T-helper 2 cell treated with Interferon-gamma antibody and Interleukin-4, amounts not matched to agents 5 μg/mL and 100 μg/mL, for 36 hours (primary cell): ENCODE measurements at places on chromosomes 16 and 17.

- H3K27ac ChIP-seq, result no peak overlapping the region
- H3K4me1 ChIP-seq, result peaks cover 17% of the 10 kb centered on the region
- H3K36me3 ChIP-seq, result no peaks in the 10 kb centered on the region
- no peak overlapping the region for H3K4me3 ChIP-seq
- DNase-seq, result peak; percentile 27
- H3K27me3 ChIP-seq, result peaks cover 30% of the 10 kb centered on the region
These were observed 88.2 kb downstream of the NOG start for GRCh38 chr17:56681561-56682266.

GRCh38 chr17:2705888-2706795 lies 5.4 kb downstream of the CLUH start:
- peaks cover 20% of the 10 kb centered on the region for H3K4me1 ChIP-seq
- no peak overlapping the region for H3K4me3 ChIP-seq
- no peaks in the 10 kb centered on the region for H3K27me3 ChIP-seq
- DNase-seq, result no peak
- H3K36me3 ChIP-seq, result peaks cover 6% of the 10 kb centered on the region

GRCh38 chr16:56354016-56354415 lies 71.3 kb downstream of the AMFR start:
- H3K27me3 ChIP-seq, result peaks cover 2% of the 10 kb centered on the region
- no peak for DNase-seq
- H3K27ac ChIP-seq, result no peak overlapping the region
- H3K4me1 ChIP-seq, result peaks cover 23% of the 10 kb centered on the region
- no peaks in the 10 kb centered on the region for H3K36me3 ChIP-seq

GRCh38 chr16:10922328-10923145 lies 19.7 kb downstream of the DEXI start:
- peaks cover 6% of the 10 kb centered on the region for H3K4me1 ChIP-seq
- no peak for DNase-seq
- H3K27me3 ChIP-seq, result no peaks in the 10 kb centered on the region
- no peak overlapping the region for H3K27ac ChIP-seq
- H3K4me3 ChIP-seq, result no peak overlapping the region
- peaks cover 12% of the 10 kb centered on the region for H3K36me3 ChIP-seq

GRCh38 chr17:1047177-1047878 lies 50.4 kb downstream of the TIMM22 start:
- H3K4me3 ChIP-seq, result no peak overlapping the region
- peaks cover 17% of the 10 kb centered on the region for H3K36me3 ChIP-seq
- no peak overlapping the region for H3K27ac ChIP-seq
- H3K4me1 ChIP-seq, result no peaks in the 10 kb centered on the region
- H3K27me3 ChIP-seq, result no peaks in the 10 kb centered on the region
